CD8-positive, alpha-beta memory T cell (primary cell): ENCODE measurements at places on chromosomes 3 and 15. TPM values are rescaled to one million over a fixed set of nuclear protein-coding genes. Genes with fewer than 3 reads are reported as not detected.

- DNase-seq: no peak
These were observed 314.2 kb downstream of the ZNF385D start for GRCh38 chr3:21436835-21437234.

- no peak for DNase-seq
These were observed 15.0 kb downstream of the FBLN2 start for GRCh38 chr3:13563911-13564310.

DNA sequence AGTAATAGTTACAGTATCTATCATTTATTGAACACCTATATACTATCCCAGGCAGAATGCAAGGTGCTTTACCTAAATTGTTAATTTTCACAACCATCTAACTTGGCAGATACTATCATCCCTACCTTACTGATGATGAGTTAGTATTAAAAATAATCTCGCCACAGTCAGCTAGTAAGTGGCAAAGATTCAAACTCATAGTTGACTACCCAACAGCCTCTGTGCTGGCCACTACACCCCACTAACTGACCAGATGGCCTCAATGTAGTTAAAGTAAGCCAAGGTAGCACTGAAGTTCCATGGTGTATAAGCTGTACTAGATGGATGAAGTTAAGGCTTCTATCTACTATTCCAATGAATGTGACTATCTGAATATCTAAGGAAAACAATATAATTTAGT is 44.8 kb downstream of the PEAK1 start:
- DNase-seq: no peak

- DNase-seq: peak; percentile 4
These were observed 1.0 kb upstream of the ISY1 start for GRCh38 chr3:129161860-129162271.

ADGRG7 gene
- not detected for total RNA-seq

DNA sequence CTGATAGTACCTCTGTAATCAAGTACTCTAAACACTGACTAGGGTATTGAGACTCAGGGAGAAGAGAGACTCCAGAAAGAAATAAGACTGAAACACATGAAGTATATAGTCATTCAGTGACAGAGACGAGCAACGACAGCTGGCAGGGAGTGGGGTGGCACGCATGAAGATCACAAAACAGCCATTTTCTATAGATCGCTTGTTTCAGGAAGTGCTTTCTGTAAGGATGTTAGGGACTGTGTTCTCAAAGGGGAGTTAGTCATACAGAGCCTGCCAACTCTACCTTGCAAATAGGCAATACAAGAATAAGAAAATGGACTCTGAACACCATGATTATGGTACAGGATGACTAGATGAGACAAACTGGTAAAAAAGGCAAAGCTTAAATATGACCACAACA is 139.5 kb downstream of the TBL1XR1 start:
- DNase-seq: peak; percentile 5

GRCh38 chr3:60812502-60812901 is 438.8 kb downstream of the FHIT start:
- DNase-seq: no peak

- DNase-seq: no peak
These were observed 3.9 kb upstream of the DNASE1L3 start for GRCh38 chr3:58214484-58215316.

DNA sequence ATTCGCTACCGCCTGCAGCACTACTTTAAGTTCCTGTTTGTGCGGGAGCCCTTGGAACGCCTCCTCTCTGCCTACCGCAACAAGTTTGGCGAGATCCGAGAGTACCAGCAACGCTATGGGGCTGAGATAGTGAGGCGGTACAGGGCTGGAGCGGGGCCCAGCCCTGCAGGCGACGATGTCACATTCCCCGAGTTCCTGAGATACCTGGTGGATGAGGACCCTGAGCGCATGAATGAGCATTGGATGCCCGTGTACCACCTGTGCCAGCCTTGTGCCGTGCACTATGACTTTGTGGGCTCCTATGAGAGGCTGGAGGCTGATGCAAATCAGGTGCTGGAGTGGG is 995 bp downstream of the CHST14 start:
- DNase-seq: no peak

ADPRH gene
- total RNA-seq: 7.9 TPM

DNA sequence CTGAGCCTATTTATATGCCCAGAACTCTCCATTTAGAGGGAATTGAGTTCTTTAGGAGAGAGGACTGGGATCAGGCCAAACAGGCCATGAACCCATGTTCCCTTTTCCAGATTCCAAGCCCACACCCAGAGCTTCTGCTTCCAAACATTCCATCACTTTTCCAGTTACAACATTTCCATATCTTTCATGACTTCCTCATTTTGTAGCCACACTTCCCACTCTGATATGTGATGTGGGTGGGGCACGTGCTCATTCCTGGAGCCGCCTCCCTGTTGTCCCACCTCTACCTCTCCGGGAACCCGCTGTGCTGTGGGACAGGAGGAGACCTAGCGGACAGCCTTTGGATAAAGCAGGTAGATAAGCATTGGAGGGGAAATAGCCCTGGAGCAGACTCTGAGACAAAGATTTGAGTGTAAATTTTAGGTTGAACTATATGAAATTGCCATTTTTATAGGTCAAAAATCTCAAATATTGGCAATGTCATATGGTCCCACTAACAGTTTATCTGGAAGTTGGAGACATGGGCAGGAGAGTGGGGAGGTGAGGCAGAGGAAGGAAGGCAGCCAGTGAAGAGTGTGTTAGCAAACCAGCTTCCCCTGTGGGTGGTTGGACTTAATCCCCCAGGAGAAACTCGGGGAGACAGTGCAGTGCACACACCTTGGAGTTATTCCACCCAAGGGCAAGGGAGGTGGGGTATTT is 31.8 kb downstream of the CYP8B1 start:
- DNase-seq: no peak

DNA sequence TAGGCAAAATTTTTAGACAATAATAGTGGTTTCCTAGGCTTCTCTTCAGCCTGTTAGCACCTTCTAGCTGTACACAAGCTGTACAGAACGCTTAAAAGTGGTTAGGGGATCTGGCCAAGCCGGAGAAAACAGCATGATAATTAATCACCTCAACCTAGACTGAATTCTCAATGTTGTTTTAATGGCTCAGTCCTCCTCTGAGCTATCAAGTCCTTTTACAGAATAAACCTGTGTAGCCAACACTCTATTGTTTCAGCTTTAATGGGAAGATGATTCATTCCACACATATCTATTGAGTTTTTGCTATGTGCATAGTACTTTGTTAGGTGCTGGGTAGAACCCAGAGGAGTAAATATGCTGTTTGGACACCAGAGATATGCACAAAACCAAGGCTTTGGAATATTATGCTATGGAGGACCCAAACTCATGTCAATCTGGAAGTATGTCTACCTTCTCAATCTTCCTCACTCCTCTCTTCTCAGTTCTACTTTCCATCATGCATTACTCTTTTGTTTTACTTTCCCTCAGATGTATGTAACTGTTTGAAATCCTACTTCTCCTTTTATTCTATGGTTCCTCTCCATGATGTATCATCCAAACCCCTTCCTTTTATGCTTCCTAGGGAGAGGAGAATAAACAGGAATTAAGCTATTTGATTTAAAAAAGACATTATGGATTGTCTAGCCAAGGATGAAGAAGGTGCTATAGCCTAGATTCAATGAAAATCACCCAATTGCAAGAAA is 27.6 kb upstream of the UBE2E2 start:
- DNase-seq: no peak

- no peak for DNase-seq
These were observed 24.9 kb upstream of the THRB start for GRCh38 chr3:24519368-24520100.

GOLGA8J gene
- total RNA-seq: 0.11 TPM

IMPG2 gene
- 0.11 TPM for total RNA-seq

DNA sequence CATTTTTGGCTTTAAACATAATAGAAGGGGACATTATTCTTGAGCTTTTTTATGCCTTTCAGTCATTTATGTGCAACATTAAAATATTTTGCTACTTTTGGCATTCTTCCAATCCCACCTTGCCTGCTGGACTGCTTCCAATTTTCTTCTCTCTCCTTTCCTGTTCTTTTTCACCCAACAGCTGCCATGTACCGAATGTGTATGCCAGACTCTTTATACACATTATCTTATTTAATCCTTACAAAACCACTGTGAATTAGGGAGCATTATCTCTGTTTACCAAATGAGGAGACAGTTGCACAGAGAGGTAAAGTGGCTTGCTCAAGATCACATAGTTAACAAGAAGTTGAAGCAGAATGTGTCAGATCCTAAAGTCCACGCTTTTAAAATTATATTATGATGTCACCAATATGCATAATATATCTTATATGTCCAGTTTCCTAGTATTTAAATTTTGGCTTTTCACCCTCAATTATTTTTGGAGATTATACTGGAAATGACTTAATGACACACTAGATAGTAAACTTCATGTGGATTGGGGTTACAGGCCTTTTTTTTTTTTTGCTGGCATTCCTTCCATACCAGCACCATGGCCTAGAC is 231.5 kb downstream of the THRB start:
- no peak for DNase-seq

DNA sequence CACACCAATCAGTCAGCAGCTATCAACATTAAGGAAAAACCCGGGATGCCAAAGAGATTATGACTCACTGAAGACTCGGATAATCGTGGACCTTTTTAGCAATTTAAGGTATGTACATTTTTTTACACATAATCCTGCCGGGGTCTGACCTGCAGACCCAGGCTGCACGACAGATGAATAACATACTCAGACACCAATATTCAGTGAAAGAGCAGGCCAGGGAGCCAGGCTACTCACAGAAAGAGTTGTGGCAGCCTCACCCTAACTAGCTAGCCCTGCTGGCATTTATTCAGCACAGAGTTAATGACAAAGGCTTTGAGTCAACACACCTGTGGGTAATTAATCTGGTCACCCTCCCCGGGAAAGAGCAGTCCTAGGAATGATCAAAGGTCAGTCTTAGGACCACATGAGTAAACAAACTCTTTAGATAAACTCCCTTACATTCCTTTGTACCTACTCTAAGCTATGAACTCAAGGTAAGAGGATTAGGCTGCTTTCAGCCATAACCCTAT is 727.5 kb downstream of the TBL1XR1 start:
- DNase-seq: no peak

GRCh38 chr15:70400766-70401541 is 303.2 kb upstream of the TLE3 start:
- DNase-seq: no peak

DNA sequence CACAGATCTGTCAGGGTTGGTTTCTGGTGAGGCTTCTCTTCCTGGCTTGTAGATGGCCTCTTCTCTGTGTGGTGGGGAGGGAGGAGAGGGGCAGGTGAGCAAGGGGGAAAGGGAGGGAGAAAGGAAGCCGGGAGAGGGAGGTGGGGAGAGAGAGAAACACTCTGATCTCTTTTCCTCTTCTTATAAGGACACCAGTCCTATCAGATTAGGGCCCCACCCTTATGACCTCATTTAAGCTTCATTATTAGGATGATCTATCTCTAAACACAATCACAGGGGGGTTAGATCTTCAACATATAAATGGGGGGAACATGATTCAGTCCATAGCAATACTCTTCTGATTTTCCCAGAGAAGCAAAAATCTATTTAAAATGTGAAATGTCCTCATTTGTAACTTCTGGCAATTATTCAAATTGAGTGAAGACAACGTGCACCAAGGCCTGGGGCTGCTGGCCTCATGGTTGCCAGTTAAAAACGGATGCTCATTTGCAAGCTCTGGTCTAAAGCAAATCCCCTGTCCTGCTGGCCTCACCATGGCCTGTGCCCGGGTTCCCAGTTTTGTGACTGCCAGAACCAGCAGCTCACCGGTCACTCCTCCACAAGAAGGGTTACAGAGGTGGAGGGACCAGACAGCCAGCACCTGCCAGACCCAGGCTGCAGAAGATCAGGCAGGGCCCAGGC is 8.3 kb downstream of the POMGNT2 start:
- no peak for DNase-seq

ALDH1L1 gene
- not detected for total RNA-seq

ZPLD1 gene
- not detected for total RNA-seq

DNA sequence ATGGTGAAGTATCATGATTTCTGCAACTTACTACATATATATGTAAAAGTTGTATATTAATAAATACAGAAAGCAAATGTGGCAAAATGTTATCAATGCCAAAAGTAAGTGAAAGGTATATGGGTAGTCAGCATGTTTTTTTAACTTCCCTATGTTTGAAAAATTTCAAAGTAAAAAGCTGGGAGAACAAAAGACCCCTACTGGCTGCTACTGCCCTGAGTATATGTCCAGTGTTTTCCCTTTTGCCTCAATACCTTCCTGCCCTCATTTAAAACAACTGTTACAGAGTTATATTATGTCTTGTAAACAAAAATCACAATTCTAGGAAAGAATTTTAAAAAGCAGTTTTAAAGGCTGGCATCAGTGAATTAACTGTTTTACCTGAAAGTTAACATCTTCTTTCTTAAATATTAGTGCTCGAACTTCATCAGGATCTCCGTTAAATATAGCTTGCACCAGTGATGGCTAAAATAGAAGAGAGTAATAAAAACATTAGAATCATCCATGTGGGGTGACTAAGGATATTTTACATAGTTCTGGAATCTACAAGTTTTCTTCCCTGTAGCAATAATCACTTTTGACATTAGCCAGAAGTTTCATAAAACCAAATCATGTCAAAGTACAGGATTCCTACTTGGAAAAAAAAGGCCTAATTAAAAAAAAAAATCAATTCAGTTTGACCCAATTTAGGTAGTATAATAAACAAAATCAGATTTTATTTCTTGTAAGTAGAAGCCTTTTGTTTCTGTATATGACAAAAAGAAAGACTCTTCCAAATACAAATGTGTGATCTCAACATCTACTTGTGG is 2.7 kb downstream of the ANKRD28 start:
- no peak for DNase-seq
